ENCODE measurements at places on chromosomes 3 and 15.
A peak's percentile ranks its signal among the peaks of the same experiment; 100 is the strongest.

GRCh38 chr3:96267577-96267976, 546.8 kb upstream of the EPHA6 start:
- DNase-seq = no peak

DNA sequence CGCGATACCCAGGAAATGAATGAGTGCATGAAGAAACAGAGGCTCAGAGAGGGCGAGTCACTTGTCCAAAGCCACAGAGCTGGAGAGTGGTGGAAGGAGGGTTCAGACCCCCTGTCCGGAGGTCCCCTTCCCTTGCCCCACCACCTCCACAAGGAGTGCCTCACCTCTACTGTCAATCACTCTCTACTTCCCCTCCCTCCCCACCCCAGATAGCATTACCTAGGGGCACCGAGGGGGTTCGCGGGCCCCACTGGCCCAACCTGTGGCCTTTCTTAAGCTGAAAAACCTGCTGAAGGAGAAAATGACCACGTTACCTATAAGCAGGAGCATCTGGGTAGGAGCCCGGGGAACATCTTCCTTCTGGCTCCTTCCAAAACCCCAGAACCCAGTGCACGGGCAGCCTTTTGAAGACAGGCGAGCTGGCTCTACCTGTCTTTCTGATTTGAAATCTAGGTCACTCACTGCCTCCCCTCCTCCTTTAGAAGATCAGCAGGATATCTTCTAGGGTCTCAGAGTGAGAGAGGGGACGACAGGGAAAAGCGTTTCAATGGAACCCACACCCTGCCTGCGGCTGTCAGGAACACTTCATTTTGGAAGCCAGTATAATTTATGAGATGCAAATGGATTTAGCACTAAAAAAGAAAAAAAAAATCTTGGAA, 89.9 kb upstream of the MEF2A start:
- DNase-seq = no peak

DNA sequence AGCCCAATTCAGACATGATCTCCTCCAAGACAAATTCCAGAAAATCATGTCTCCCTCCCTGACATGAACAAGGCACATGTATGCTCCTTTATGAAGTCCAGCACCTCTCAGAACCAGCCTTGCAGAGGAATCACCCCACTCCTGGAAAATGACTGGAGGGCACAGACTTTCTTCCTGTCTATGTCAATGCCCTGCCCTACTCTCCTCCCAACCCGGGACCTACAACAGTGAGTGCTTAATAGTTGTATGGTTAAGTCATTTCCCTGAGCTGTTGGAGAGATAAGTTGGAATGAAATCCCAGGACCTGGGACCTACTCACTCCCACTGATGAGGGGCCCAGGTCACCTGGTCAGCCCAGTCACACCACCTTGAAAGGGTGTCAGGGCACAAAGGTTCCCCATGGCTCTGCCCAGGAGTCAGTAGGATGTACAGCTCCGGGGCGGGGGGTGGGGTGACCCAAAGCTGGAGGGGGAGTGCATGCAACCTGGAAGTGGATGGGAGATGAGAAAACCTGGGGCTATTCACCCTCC, 80.1 kb upstream of the HERC1 start:
- no peak for DNase-seq

DNA sequence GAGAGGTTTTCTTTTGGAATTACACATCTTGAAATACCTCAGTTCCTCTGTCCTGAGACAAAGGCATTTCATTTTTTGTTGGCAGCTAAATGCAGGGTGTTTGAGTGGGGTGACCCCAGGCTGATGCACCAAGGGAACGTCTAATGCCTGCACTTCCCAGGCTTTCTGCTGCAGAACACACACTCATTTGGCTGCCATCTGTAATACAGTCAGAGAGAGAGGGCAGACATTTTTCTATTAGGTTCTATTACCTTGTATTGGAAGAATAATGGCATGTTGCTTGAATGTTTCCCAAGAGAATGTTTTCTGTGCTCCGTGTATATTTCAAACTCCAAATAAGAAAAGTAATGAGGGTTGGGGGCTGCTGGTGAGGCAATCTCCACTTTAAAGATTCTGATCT, 87.1 kb downstream of the PTPRG start:
- DNase-seq = no peak

DNA sequence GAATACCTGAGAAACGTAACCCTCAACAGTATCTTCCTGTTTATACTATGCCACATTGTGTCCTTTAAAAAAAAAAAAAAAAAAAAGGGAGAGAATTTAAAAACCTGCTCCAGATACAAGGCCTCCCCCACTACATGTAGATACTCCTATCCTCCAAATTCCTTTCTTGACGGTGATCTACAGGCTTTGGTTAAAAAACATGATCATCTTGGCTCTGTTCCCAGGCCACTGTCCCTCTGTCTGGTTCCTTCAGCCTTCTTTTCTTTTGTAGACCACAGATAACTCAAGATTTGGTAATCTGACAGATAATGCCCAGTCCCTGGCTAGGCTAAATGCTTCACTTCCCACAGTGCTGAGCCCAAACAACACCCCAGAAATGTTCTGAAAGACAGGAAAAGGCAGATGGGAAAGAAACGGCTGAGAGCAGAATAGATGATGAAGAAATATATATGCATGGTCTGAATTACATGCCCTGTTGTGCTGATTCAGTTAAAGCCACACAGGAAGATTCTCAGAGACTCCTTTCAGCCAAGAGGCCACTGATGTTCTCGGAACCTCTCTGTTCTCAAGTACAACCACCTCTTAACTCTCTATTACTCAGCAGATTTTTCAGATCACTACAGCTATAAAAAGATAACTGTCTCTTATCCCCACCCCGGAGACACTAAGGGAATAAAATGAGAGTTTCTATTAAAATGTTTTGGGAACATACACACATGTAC, 48.3 kb downstream of the NPTN start:
- DNase-seq = no peak

DNA sequence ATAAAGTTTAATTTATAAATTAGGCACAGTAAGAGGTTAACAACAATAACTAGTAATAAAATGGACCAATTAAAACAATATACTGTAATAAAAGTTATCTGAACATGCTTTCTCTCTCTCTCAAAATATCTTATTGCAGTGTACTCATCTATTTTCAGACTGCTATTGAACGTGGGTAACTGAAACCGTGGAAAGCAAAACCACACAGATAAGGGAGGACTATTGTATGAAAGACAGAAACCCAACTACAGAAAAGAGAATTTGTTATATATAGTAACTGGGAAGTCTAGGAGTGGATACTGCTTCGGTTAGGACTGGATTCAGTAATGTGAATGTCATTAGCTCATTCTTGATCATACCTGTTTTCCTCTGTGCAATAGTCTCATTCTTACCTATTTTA, 119.3 kb upstream of the DAZL start:
- no peak for DNase-seq

GRCh38 chr15:82058026-82058425, 12.2 kb upstream of the MEX3B start:
- peak; percentile 72 for DNase-seq

- DNase-seq = no peak
These were observed 150.4 kb upstream of the SATB1 start for GRCh38 chr3:18575573-18575972.

DNA sequence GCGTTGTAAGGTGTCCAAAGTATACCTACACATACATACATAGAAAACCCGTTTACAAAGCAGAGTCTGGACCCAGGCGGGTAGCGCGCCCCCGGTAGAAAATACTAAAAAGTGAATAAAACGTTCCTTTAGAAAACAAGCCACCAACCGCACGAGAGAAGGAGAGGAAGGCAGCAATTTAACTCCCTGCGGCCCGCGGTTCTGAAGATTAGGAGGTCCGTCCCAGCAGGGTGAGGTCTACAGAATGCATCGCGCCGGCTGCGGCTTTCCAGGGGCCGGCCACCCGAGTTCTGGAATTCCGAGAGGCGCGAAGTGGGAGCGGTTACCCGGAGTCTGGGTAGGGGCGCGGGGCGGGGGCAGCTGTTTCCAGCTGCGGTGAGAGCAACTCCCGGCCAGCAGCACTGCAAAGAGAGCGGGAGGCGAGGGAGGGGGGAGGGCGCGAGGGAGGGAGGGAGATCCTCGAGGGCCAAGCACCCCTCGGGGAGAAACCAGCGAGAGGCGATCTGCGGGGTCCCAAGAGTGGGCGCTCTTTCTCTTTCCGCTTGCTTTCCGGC, 318.6 kb downstream of the FGF12 start:
- DNase-seq = no peak

GRCh38 chr15:77034695-77035489, 36.0 kb downstream of the TSPAN3 start:
- DNase-seq = no peak

DNA sequence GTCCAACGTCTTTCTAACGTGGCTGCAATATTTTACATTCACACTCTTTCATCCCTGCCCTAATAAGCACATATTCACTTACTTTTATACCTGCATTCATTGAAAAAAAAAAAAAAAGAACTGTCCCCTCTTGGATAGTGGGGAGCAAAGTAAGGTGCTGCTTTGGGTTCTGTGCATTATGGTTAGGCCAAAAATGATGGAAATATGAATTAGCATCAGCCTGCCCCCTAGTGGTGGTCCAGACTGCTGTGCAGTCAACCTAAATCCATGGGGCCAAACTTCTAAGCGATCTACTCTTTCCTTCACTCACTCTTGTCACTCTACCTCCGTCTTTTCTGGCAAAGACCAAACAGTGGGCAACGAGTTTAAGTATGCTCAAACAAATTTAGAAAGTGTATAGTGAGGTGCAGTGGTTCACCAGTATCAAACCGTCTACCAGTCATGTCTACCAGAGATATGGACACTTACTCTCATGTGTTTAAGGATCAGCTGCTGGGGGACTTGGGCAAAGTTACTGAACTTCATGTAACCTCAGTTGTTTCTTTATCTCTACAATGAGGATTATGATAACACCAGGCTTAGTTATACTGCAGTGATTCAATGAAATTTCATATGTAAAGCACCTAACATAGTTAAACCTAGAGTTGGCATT, 61.5 kb upstream of the GRM7 start:
- DNase-seq = no peak

GRCh38 chr15:45583731-45584639, 3.2 kb upstream of the BLOC1S6 start:
- no peak for DNase-seq

DNA sequence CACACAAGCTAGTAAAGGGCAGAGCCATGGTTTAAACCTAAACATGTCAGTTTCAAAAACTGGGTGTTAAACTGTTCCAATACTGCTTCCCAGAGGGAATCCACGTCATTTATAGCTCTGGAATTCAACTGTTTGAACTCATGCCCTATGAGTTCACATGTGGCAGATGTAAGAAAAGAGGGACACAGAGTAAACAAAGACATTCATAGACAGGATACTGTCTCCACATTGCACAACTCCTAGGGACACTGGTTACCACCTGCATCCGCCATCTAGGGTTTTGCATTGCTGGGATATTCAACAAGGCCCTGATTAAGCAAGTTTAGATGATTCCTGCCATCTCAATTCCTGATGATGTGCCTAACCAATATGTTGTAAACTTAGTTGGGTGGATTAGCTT, 134.1 kb upstream of the COL8A1 start:
- DNase-seq = no peak

- no peak for DNase-seq
These were observed 124.3 kb downstream of the RPLP1 start for GRCh38 chr15:69576948-69577351.

DNA sequence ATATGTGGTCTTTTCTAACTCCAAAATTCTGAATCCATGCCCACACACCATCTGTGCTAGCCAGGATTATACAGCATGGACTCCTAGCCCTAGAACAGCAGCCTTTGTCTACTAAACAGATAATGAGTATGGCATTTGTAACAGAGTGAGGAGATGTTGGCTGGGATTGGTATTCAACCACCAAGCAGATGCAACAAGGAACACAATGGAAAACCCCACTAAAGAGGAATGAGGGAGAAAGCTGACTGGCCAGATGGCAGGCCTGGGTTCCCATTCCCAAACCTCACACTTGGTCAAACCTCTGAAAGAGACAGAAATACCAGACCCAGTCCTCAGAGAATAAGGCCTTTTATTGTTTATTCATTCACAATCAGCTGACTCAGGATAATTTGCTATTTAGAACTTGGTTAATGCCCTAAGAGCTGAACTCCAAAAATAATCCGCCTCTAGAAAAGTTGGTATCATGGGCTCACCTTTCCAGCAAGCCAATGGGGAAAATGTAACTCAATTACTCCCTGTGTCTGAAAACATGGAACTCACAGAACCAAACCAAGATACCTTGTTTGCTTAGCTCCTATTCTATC, 145.6 kb downstream of the LRRC3B start:
- DNase-seq = no peak

DNA sequence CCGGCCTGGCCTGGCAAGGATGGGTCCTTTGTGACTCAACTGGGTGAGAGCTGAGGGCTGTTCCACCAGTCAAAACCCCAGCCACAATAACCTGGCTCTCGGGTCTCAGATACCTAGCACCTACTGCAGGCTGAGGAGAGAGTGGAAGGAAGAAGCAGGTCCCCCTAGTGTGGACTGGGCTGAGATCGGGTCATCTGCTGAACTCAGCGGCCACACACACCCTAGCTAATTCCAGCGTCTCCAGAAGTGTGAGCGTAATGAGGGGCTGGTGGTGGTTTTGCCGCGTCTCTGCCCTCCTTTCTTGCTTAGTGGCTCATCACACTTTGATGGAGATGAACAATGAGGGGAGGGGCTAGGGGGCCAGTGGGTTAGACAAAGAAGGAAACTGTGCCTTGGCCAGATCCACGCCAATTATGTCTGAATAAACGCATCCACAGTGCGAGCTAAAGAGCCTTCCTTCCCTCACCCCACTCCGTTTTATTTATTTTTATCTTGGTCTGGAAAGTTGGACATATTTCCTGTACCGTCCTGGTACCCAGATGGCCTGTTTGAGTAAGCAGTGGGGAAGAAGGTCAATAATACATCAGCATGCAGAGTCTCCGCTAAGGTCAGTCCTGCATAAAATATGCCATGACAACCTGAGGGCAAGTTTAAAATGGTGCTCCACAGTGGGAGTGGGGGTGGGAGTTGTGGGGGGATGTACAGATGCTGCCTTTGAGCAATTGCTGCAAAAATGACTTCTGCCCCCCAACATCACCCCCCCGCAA, 370.0 kb downstream of the WDR72 start:
- no peak for DNase-seq

GRCh38 chr3:158355623-158356588, 215.1 kb upstream of the MLF1 start:
- DNase-seq = no peak

DNA sequence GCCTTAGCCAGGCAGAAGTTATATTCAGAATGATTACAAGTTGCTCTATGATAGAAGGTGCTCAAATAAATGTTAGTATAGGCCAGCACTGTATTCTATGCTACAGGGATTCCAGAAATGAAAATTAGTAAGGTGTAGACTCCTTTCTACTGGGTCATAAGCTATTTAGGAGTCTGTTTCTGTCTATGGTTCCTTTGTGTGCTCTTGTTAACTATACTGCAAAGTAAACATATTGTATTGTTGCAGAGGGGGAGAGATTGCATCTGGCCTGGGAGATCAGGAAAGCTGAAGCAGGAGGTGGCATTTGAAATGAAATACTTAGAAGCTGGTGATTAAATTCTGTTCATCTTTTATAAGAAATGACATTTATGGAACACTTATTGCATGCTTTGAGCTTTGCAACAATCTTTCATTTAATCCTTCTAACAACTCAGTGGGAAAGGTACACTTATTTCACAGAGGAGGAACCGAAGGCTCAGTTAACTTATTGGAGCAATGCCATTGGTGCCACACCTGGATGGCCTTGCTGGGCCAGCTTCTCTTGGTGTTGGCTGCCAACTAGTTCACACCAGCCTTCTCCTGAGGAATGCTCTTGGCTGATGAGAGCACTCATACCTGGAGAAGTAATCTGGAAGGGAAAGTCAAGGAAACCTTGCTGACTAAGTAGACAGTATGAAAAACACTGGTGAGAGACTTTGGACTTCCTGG, 39.1 kb downstream of the ABHD5 start:
- no peak for DNase-seq

GRCh38 chr3:57160765-57161538, 4.2 kb downstream of the IL17RD start:
- no peak for DNase-seq
